ENCODE measurements at places on chromosomes 11 and 22. TPM values are rescaled to one million over a fixed set of nuclear protein-coding genes. Genes with fewer than 3 reads are reported as not detected.
A peak's percentile ranks its signal among the peaks of the same experiment; 100 is the strongest.

DNA sequence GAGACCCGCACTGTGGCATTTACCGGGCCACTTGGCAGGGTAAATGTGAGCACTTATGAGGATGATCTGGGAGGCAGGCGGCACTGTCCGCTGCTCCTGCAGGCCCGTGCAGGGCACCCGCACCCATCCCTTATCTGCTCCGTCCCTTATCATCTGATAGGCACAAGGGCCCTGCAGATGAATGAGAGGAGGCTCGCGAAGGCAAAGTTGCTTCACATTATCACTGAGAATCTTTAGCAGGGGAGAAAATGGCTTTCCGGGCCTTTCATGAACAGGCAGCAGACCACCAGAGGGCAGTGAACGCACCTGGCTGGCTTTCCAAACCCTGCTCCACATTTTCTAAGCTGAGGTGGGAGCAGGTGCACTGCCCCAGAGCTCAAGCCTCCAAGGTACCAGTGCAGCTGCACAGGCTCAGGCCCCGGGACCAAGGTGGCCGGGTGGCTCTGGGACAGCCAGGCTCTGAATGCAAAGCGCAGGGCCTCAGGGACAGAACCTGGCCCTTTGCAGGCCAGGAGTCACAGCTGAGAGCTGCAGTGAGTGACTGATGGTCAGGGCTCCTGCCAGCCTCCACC lies 165.6 kb downstream of the SHANK2 start:
- no peaks in the 10 kb centered on the region for H3K27me3 ChIP-seq
- DNase-seq, result peak; percentile 82
- H3K4me1 ChIP-seq, result no peaks in the 10 kb centered on the region
- no peak overlapping the region for H3K4me3 ChIP-seq
- H3K36me3 ChIP-seq, result no peaks in the 10 kb centered on the region
- H3K27ac ChIP-seq, result no peak overlapping the region

- no peaks in the 10 kb centered on the region for H3K36me3 ChIP-seq
- no peak for DNase-seq
- H3K27ac ChIP-seq, result no peak overlapping the region
- H3K4me1 ChIP-seq, result peaks cover 20% of the 10 kb centered on the region
- no peak overlapping the region for H3K4me3 ChIP-seq
These were observed 77.6 kb downstream of the MPPED2 start for GRCh38 chr11:30508594-30508993.

DNA sequence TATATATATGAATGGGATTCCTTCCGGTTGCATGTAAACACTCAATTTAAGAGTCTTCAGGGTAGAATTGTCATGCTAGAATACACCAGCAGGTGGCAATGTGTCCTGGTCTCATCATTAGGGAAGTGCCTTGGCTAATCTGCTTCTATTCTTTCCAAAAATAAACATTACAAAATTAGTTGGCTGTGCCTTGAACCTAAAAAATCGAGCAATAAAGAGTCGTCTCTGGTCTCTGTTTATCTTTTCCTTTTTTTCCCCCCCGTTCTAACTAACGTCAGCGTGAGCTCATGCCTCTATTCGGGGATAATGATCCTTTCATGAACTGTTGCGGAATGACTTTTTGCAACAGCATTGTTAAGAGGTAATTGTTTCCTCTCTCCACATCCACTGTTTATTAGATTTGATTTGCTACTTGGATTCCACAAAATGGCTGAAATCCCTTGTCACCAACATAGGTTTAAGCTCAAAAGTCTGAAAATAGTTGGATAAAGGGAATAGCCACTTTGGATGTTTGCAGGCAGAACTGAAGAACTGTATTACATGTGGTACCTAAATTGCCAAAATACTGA lies 1.2 kb upstream of the ARHGEF12 start:
- H3K36me3 ChIP-seq, result no peaks in the 10 kb centered on the region
- peak overlapping the region; percentile 97 for H3K4me3 ChIP-seq
- H3K27ac ChIP-seq, result no peak overlapping the region
- H3K27me3 ChIP-seq, result no peaks in the 10 kb centered on the region

GRCh38 chr22:46574993-46575910 lies 37.8 kb upstream of the CELSR1 start:
- no peak overlapping the region for H3K27ac ChIP-seq
- H3K27me3 ChIP-seq, result peaks cover 36% of the 10 kb centered on the region
- H3K4me1 ChIP-seq, result peaks cover 6% of the 10 kb centered on the region
- H3K4me3 ChIP-seq, result no peak overlapping the region

Gene EHF
- 0.12 TPM for total RNA-seq
